ENCODE measurements at places on chromosomes 12 and 14.

DNA sequence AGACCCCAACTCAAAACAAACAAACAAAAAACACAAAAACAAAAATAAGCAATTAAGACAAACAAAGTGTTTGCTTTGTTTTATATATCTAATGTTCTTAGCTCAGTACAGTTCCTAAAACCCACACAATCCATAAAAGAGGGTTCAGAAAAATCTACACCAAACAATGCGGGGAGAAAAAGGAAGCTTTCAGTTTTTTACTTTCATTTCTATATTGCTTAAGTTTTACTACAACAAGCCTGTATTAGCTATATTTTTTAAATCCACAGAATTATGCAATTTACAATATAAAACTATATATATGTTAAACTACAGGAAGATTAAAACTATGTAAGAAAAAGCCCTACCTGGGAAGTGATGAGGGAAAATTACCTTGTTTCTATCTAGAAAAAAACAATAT, 41.4 kb downstream of the CLIP1 start:
- no peak for DNase-seq

DNA sequence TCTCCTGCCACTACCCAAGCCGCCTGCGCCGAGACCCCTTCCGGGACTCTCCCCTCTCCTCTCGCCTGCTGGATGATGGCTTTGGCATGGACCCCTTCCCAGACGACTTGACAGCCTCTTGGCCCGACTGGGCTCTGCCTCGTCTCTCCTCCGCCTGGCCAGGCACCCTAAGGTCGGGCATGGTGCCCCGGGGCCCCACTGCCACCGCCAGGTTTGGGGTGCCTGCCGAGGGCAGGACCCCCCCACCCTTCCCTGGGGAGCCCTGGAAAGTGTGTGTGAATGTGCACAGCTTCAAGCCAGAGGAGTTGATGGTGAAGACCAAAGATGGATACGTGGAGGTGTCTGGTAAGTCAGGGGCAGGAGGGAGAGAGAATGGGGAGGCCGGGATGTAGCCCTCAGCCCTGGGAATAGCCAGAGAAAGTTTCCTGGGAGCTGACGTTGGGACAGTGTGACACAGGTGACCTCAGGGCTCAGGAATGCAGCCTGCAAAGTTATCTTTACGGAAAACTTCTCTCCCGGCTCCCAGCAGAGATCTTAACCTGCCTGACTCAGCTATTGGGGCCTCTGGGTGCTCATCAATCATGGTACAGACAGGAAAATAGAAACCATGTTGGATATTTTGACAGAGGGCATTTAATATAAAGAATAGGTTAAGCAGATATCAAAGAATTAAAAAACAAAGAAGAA, 747 bp downstream of the HSPB8 start:
- DNase-seq: no peak

GRCh38 chr14:27199272-27199671, 601.4 kb upstream of the NOVA1 start:
- DNase-seq: no peak

- no peak for DNase-seq
Observed at GRCh38 chr12:21642707-21643389, 14.8 kb downstream of the LDHB start.

- no peak for DNase-seq
Observed at GRCh38 chr14:34439090-34439489, 22.9 kb downstream of the SPTSSA start.

DNA sequence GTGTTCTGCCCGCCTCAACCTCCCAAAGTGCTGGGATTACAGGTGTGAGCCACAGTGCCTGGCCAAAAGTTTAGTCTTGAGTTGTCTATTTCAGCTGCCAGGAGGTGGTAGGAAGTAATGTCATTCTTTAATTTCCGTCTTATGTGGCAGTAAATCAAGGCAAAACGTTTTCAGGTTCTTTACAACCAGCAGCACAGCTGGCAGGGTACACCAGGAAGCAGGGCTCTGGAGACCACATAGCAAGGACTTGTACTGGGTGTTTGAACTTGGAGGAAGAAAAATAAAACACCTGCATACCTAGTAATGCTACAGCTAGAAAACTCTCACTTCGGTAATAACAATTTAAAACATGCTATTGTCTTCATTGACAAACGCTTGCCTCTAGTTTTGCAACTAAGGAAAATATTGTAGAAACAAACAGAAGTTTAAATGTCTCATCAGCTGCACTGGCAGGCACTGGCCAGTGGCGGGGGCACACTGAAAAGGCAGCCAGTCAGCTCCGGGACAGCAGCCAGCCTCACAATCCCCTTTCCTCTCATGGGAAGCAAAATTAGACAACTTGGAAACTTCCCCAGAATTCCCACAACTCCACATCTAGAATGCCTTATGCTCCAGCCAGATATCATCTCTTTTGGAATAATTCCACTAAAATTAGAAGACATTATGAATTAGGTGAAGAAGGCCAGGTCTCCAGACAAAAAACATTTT, 72.2 kb downstream of the CLIP1 start:
- no peak for DNase-seq

DNA sequence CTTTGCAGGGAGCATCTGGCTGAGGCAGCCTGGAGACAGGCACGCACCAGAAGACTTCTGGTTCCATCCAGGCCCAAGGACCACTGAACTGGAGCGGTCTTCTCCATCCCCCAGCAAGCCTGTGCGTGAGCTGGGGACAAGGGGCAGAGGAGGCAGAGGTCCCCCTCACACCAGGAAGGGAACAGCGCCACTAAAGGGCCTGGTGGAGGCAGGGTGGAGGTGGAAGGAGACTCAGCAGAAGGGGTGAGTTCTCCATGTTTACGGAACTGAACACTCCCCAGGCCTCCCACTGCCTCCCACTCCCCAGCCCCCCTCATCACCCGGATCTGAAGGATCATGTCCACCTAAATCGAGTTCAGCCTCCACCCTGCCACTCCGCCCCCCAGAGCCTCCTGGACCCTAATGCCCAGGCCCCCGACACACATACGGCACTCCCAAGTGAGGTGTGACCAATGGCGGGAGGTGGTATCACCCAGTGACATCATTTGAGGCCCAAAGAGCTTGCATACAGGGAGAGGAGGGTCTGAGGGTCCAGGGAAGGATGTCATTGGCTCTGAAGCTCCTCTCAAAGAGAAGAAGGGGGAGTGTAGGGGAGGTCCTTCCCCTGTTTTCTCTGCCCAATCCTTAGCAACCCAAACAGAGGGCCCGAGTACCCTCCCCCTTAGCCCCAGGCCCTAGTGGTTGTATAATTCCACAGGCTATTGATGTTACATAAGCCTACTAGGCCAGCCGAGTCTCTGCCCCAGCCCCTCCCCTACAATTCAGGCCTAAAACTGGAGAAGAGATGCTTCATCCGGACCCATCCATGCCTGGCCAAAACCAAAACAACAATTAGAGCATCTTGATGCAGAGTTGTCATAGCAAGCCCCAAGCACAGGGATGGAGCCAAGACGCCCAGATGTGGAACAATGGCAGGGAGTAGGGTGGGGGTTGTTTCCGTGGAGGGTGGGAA, 1.0 kb downstream of the FAIM2 start:
- no peak for DNase-seq

- DNase-seq: no peak
Observed at GRCh38 chr14:61764342-61765122, 2.3 kb downstream of the SNAPC1 start.

- DNase-seq: no peak
Observed at GRCh38 chr14:26216786-26217185, 381.0 kb downstream of the NOVA1 start.

- no peak for DNase-seq
Observed at GRCh38 chr12:123094349-123095077, 56.4 kb downstream of the PITPNM2 start.

- no peak for DNase-seq
Observed at GRCh38 chr12:1184402-1184801, 193.4 kb downstream of the ERC1 start.

GRCh38 chr12:89574736-89575208, 48.9 kb upstream of the POC1B start:
- DNase-seq: no peak

DNA sequence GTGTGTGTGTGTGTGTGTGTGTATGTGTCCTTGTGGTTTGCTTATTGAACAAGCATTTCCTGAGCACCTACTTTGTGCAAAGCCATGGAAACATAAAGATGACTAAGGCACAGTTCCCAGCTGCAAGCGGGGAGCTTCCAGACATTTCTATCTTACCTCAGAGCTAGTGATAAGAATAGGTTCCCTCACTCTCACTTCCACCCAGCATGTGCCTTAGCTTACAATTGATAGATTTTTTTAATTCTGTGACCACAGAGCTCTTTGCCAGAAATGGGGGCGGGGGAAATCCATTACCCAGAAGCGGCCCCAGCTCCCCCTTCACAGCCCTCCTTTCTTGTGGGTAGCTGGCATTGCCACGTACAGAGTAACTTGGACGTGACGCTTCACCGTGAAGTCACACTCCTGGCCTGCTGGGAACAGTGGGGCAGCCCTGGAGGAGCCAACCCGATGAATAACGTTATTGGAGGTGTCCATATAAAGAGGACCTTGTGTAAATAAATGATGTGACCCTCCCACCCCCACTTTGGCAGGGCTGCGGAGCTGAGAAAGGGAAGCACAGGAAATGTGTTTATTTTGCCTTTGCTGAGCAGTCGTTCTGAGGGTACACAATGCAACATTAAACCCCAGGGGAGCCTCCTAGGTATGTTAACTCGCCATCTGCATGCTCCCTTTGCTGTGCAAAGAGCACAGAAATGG, 238.9 kb downstream of the CHST11 start:
- no peak for DNase-seq

DNA sequence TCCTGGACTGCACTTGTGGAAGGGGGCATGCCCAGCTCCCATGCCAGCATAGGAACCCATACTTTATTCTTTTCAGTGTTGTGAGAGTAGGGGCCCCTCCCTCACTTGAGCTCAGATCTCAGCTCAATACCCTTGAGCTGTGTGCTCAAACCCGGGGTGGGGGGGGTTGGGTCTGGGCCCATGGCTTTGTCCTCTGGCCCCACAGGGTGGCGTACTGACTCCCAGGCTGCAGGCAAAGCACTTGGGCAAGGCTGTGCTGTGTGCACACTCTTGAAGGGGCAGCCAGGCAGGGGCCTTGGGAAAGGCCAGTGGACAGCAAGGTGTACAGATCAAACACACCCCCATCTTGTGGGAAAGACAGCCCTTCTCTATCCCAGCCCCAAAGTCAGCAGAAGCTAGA, 81.8 kb downstream of the WIF1 start:
- no peak for DNase-seq

- DNase-seq: no peak
Observed at GRCh38 chr12:104643819-104644669, 187.3 kb downstream of the CHST11 start.

- DNase-seq: no peak
Observed at GRCh38 chr14:101947577-101947903, 16.8 kb upstream of the DYNC1H1 start.

- no peak for DNase-seq
Observed at GRCh38 chr12:85951823-85952222, 77.7 kb downstream of the NTS start.

DNA sequence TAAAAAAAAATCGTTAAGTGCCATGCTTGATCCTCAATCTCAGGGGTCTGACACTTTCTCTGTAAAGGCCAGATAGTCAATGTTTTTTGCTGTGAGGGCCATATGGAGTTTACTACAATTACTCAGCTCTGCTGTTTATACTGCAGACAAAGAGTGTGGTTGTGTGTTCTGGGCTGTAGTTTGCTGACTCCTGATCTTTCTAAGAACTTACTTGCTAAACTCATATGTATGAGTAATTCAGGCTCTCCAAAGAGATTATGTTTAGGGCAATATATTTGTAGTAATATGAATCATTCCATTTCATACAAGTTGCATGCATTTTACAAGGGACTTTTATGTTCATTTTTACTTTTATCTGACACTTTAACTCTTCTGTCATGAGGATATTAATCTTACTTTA, 188.2 kb downstream of the TMTC2 start:
- no peak for DNase-seq

DNA sequence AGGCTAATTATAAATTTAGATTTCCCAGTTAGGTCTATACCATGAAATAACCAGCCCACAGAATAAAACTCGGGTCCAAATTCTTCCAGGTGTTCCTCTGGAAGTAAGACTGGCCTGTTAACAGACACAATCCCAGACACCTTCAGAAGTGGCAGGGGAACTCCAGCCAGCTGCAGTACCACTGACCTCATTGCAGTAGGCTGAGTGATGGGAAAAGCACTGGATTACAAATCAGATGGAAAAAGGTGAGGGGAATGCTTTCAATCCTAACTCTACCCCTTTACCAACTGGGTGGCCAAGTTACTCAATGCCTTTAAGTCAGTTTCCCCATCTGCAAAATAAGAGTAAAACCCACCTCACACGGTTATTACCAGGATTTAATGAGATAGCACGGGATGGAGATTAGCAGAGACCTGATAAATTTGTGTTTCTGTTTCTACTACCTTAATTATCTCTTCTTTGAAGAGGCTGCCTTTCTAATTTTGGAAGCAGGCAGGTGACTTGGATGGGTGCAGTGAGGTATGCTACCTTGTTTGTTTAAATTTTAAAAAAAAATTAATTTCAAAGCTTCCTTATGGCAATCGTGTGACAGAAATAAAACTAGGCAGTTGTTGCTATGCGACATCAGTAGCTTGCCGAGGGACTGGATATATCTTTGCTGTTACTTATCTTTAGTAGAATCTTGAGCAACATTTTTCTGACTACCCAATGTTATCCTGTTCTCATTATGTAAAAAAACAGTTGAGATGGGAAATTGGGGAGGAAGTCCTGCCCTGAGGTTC, 167.3 kb upstream of the GRIN2B start:
- no peak for DNase-seq

- no peak for DNase-seq
Observed at GRCh38 chr14:100767788-100768536, 41.3 kb downstream of the DLK1 start.
